ENCODE measurements at places on chromosomes 6 and 20. TPM values are rescaled to one million over a fixed set of nuclear protein-coding genes. Genes with fewer than 3 reads are reported as not detected.

DNA sequence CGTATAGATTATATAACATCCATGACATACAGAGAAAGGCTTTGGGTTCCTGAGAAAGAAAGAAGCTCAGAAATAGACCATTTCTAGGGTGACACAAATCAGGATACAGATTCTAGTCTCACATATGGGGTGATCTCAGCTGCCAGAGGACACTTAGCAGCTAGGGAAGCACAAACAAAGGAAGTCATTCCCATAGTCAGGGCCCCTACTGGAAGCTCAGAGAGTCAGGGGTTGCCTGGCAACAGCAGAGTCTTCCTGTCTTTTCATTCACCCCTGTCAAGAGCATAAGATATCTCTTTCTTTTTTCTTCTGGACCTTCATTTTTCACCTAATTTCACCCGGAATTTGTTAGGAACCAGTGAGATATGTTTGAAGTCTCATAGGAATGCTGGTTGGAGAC lies 81.9 kb upstream of the IYD start:
- no peak for DNase-seq

Gene SLX4IP
- total RNA-seq = 12.9 TPM

GRCh38 chr20:24840121-24840713 lies 108.9 kb upstream of the CST7 start:
- no peak for DNase-seq

DNA sequence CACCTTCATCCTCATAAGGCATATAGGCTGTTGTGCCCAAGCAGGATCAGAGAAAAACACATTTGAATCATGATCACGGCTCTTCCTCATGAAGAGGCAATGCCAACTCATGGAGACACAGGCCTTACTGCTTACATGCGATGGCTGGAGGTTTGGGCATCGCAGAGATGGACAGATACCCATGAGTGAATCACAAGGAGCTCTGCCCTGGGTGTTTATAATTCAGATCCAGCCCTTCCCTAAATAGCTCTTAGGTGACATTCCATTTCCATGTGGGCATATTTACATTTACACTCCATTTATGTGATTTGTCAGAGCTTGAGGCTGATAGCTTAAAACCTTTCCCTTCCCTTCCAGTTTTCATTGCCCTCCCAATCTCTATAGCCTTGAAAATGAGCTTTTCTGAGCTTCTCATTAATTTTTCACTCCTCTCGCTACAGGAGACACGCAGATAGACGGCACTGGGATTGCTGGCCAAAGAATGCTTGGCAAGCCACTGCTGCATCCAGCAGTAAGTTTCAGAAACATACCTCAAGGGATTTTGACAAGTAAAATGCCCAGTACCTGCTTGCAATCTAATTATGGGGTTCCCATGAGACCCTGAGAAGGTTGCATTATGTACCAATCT lies 249.1 kb downstream of the TBC1D7 start:
- DNase-seq = no peak

DNA sequence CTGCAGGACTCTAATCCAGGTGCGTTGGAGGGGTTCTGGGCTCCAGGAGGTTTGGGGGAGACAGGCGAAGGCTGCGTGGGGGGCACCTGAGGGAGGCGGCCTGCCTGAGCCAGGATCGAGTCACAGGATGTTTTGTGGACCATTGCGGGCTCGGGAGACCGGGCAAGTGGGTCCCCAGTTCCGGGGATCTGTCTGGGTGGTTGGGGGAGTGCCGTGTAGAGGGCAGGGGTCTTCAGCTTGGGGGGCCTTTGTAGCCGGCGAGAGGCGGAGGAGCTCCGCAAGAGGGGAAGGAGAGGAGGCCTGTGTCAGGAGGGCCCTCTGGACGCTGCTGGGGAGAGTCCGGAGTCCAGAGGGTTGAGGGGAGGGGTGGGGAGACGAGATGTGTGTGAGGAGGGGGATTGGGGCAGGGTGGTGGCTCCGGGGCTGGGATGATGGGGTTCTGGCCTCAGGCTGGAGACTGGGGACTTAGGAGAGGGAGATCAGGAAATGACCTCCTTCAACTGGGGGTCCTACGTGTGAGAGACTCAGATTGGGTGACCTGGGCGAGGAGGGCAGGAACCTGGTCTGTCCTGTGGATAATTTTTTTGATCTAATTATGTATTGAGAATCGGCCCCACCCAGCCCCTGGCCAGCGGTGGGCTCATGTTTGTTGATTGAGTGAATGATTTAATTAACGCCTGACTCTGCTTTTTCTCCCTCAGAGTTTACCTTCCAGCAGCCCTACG lies 505 bp downstream of the SNAI1 start:
- DNase-seq = no peak
